NCI-H1105 (cell line): ENCODE measurements at places on chromosomes 11 and 22.

GRCh38 chr22:29031227-29032011, 30.2 kb downstream of the C22orf31 start:
- peak; percentile 1 for DNase-seq

DNA sequence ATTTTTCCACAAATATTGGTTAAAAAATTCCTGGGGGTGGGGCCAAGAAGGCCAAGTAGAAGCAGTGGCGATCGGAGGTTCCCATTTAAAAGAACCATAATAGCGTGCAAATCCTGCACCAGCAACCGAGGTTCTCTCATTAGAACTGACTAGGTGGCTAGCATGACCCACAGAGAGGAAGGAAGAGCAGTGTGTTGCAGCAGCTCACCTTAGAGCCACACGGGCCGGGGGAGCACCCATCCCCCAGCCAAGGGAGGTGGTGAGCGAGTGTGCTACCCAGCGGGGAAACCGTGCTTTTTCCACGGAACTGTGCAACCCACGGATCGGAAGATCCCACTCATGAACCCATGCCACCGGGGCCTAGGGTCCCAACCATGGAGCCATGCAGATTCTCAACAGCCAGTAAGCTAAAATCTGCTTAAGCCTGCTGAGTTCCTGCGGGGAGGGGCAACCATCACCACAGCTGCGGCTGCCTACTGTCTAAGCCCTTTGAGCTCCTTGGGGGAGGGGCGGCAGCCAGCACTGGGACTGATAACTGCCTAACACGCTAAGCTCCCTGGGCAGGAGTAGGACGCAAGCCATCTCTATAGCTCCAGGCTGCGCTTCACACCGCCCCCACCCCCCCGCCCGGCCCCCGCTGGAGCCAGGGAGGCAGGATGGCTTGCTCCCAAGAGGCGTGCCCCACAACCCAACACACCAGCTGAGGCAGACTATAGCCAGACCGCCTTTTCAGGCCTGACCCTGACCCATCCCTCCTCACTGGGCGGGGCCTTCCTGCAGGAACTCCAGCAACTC, 21.0 kb upstream of the HTATIP2 start:
- DNase-seq: no peak

- DNase-seq: no peak
Measured at GRCh38 chr22:42902875-42903510, 45.9 kb upstream of the ARFGAP3 start.

DNA sequence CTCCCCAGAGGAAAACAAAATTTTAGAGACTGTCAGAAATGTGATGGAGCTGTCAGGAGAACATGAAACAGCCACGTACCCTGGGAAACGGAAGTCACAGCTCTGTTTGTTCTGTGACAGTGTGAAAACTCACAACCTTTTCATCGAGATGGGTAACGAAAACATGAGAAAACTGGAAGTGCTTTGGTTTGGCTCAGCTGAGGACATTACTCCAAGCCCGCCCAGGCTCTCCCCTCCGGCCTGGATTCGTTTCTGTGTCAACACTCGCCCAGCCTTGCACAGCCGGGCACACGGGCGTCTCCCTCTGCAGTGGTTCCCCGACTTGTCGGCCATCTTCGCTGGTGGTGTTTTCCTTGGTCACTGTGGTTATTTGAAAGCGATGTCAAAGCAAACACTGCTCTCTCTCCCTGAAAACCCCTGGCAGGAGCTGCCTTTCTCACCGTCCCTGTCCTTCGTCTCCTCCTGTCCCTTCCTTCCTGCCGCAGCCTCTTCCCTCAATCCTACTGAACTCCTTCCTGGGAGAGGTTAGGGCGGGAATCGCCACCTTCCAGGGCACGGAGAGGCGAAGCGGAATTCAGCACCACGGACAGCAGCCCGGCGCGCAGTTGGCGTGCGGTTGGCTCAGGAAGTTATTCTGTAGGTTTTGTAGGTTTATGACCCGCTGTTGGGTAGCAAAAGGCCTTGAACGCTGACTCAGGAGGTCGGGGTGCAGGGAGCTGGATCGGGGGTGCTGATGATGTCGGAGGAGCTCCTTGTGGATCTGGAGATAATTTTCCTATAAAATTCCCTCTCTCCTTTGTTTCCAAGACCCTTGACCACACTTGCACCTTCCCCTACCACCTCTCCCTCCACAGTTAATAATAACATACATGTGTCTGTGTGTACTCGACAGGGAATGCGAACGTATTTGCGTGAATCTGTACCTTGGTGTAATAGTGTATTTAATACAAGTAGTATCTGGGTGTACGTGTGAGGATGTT, 13.1 kb upstream of the RPS19BP1 start:
- no peak for DNase-seq

DNA sequence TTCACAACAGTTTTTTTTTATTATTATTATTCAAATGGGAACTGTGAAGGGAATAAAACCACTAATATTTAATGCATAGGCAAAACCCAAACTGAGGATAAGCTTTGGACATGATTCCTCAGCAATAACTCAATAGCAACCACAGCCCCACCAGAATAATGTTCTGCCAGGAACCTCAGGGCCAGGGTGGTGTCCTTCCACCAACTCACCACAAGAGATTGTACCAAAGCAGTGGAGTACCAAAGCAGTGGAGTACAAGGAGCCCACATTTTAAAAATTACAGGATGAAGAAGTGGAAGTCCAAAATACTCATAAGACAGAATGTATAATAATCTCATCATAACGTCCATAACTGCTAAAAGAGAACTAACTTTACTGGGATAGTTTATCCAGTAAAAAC, 32.5 kb upstream of the FZD4 start:
- no peak for DNase-seq

DNA sequence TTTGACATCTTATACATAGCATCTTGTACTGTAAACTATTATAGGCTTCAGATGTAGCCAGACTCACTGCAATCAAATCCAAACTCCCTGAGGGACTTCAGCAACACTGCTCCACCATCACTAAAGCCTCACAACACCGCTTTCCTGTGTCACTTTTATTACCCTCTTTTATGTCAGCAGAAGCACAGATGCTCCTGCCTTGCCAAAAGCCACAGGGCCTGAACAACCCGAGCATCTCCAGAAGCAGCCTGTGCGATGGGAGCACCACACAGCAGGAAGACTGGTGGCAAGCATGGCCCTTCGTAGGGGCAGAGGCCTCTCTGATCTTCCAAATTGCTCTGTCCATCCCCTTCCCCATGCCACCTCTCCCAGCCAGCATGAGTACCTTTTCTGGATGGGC, 22.9 kb downstream of the TMEM123 start:
- no peak for DNase-seq

DNA sequence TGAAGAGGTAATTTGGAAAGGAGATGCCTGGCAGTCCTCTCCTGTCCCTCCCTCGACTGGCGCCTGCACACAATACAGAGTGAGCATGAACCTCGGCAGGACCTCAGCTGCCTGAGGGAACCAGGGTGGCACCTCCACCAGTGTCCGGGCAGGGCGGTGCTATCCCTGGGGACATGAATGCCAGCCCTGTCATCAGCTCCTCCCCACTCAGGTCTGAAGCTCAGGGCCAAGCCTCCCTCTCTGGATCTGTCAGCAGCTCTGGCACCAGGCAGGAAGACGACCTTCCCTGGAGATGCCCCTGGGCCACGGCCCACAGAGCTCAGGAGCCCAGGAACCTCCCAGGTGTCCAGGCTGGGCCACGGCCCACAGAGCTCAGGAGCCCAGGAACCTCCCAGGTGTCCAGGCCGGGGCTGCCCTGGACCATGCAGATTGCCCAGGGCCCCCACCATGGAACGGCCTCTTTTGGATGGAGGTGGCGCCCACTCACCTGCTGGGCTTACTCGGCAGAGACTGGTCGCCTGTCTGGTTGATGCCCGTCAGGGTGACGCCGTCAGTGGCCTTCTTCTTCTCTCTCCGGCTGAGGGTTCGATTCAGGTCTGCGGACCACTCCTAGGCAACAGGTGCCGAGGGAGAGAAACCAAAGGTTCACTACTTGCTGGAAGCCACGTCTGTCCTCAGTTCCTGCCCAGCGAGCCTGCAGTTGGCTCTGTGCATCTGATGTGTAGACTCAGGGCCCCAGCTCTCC, 21.7 kb upstream of the ARFGAP3 start:
- no peak for DNase-seq

DNA sequence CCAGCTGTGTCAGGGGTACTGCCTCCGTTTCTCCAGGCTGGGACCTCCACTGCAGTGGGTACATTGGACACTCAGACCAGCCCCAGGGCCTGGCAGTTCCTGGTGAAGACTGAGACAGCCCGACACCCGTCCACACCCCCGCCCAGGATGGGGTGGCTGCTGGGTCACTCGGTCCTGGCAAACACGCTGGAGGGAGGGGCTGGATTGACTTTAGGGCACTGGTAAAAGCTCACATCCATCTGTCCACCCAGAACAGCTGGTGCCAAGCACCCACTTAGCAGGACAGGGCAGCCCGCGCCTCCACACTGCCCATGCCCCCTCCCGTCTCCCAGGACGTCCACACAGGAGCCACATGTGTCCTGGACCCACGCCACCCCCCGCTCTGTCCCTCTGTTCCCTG, 10.7 kb upstream of the TBX1 start:
- no peak for DNase-seq

GRCh38 chr11:3736816-3737215, 60.5 kb downstream of the NUP98 start:
- no peak for DNase-seq

DNA sequence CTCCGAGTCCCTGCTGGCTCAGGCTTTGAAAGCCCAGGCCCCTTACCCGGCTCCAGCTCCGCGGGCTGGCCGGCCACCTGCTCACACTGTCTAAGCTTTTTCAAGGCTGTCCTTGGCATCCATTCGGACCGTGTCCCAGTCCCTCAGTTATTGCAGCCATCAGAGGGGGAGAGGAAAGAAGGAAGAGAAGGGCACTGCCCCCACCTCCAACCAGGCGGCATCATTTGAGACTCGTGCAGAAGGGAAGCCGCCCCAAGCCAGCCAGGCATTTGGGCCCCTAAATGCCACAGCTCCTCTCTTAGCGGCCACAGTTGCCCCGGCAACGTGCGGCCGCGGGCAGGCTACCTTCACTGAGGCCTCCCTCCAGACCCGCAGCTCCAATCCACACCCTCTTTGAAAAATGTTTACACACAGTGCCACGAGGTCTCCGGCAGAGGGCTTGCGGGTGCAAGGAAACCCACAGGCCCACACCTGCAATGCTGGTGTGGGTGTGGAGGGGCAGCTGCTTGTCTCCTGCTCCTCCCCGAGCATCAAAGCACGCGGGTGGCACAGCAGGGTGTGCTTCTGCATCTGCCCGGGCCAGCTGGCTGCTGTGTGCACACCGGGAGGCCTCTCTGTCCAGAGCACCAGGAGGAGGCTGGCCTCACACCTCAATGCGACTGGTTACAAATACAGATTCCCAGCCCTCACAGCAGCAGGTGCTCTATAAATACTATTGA, 124.4 kb downstream of the CTTN start:
- DNase-seq: no peak

GRCh38 chr11:66081505-66081904, 11.4 kb downstream of the PACS1 start:
- DNase-seq: no peak

DNA sequence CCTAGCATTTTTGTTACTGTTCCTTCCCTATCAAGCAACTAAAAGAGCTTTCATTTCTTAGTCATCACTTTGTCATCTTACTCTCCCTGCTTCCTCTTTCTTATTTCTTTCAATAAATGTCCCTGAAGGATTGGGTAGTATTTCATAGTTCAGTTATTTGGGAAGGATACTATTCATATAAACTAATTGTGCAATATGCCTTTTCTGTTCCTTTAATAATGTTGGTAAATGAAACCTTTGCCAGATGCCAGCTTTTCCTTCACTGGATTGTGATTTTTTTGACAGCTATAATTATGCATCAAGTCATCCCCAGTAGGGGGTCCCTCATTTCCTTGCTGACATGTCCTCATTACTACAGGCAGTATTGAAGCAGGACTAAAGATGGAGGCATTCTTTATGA, 101.7 kb downstream of the ATM start:
- no peak for DNase-seq

DNA sequence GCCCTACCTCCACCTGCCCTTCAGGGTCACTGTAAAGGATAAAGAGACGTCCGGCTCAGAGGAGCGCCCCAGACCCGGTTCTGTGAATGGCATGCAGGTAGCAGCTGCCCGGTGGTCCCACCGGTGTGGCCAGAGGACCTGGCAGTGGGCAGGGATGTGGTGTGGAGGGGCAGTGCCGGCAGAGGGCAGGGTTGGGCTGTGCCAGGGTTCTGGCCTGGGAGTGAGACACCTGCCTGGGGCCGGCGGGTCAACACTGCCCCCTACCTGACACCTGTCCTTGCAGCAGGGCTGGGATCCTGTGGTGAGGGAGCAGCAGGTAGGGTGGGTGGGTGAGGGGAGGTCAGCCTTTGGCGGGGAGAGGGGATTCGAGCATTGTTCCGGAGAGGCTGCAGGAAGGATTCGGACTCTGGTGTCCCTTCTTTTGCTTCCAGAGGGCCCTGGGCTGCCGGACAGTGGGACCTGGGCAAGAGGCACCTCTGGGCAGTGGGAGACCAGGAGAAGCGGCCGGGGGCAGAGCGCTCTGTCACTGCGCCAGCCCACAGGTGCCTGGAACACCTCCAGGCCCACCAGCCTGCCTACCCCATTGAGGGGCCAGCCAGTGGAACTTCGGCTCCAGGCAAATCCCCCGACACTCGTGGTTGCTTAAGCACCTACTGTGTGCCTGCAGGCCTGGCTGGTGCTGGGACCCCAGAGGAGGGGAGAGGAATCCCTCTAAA, 1.6 kb upstream of the PHLDA2 start:
- DNase-seq: peak; percentile 37

GRCh38 chr22:37819105-37819433, 4.1 kb upstream of the GALR3 start:
- no peak for DNase-seq

- DNase-seq: no peak
Measured at GRCh38 chr11:64757549-64758329, 2.0 kb downstream of the PYGM start.

- DNase-seq: no peak
Measured at GRCh38 chr22:43923191-43923590, 414 bp upstream of the PNPLA3 start.

DNA sequence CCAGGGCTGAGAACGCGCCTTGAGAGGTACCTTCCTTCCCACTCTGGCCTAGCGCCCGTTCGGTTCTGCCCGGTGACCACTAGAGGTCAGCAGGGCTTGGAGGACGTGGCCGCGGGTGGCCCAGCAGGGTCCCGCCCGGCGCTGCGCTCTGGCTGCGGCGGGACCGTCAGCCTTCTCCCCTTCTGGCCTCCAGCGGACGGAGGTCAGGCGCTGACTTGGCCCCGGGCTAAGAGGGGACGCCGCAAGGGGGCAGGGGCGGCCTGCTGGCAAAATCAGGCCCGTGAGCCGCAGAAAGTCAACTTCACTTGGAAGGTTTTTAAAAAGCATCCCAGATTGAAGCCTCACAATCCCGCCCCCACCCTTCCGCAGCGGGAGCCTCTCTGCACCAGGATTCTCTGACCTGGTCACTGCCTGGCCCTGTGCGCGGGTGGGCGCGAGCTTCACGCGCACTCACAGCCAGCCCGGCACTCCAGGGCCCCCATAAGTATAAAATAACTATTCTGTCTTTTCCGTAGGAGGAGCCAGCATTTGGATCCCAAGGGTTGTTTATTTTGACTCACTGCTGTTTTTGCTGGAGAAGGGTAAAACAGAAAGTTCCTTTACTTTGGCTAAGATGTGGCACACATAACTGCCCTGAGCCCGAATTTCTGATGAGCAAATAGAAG, 23.2 kb upstream of the ZBTB16 start:
- no peak for DNase-seq

GRCh38 chr22:43128928-43129424, 14.2 kb downstream of the MCAT start:
- DNase-seq: peak; percentile 71

- no peak for DNase-seq
Measured at GRCh38 chr22:44931077-44931540, 78.7 kb downstream of the PHF21B start.
